ENCODE measurements at places on chromosomes 1 and 21.

GRCh38 chr1:117814856-117815797 lies 114.3 kb downstream of the GDAP2 start:
- DNase-seq: no peak

GRCh38 chr1:50967416-50968157 lies 2.5 kb upstream of the CDKN2C start:
- no peak for DNase-seq

- DNase-seq: no peak
Measured at GRCh38 chr1:211237579-211237978, 21.6 kb upstream of the RCOR3 start.

- no peak for DNase-seq
Measured at GRCh38 chr1:238177960-238178645, 287.4 kb upstream of the ZP4 start.

GRCh38 chr1:14698314-14698713 lies 99.8 kb downstream of the KAZN start:
- no peak for DNase-seq

GRCh38 chr1:107474877-107475612 lies 334.2 kb downstream of the NTNG1 start:
- no peak for DNase-seq

DNA sequence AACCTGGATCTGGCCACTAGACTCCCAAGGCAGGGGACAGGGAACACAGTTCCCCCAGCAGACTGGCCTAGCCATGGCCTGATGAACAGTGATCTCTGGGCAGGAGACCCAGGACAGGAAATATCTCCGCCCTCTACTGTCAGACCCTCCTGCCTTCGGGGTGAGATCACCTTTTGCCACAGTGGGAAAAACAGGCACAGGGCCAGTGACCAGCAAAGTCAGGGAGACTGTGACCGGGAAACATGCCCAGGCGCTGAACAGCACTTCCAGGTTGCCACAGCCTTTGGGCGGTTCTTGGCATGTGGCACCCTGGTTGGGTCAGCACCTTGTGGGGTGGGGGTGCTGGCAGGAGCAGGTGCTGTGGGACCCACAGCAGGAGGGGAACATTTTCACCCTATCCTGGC lies 8.9 kb upstream of the ZNF669 start:
- no peak for DNase-seq

DNA sequence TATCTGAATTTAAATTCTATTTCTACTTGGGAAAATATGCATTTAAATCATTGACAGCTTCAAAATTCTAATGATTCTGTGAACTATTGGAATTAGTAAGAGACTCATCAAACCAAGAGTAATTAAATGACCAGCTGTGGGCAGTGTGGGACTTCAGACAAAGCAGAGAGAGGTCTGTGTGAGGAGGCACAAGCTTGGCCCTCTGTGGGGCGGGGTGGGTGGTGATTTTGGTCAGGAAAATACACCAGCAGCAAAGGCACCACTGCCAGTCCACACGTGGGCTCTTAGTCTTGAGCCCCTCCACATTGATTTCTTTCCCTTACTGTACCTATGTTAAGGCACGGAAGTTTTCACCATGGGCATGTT lies 39.2 kb upstream of the RAB4A start:
- no peak for DNase-seq

DNA sequence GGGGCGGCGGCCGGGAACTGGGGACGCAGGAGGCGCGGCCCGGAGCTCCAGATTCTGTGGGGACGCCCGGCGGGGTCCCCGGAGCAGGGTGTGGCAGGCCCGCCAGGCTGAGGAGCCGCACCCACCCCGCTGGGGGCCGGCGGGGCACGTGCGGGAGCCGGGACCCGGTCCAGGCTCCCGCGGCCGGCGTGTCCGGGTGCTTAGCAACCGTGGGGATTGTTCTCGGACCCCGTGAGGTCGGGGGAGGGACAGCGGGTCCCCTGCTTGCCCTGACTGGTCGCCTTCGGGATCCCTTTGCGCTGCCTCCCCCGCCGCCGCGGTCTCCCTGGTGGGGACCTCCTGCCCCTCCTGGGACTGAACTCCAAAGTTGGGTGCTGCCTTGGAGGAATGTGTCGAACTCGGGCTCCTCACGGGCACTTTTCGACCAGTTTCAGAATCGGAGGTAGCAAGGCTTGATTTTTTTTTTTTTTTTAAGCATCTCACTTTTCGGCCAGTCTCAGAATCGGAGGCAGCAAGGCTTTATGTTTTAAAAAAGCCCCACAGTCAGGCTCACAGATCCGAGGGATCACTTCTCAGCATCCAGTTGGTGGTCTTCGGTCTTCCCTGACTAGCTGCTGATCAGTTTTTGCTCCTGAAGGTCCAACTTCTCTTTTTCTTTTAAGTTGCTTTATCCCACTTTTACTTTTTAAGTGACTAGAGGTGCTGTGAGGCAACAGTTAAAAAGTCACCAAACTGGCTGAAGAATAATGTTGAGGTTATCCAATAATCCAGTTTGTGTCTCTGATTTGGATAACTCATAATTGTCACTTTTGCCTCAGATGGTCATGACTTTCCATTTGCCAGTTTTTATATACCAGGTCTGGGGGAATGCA lies 648 bp downstream of the FAM76A start:
- no peak for DNase-seq

DNA sequence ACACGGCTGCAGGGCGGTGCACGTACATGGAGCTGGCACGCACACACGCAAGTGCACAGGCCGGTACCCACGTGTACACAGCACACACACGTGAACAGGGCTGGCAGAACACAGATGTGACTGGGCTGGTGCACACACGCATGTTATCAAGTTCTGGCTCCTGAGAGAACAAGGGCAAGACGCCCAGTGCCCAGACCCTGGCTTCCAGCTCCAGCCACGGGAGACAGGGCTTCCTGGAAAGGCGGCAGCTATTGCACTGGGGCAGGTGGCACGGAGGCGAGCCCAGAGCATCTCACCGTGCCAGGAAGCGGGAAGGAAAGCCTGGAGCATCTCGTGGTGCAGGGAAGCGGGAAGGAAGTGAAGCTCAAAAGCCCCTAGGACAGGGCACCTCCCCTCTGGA lies 5.9 kb downstream of the SDF4 start:
- DNase-seq: no peak

- no peak for DNase-seq
Measured at GRCh38 chr21:33029975-33030461, 4.3 kb downstream of the OLIG2 start.

- no peak for DNase-seq
Measured at GRCh38 chr1:30771005-30771404, 13.4 kb upstream of the LAPTM5 start.

- DNase-seq: no peak
Measured at GRCh38 chr1:173356191-173356762, 120.9 kb upstream of the PRDX6 start.

DNA sequence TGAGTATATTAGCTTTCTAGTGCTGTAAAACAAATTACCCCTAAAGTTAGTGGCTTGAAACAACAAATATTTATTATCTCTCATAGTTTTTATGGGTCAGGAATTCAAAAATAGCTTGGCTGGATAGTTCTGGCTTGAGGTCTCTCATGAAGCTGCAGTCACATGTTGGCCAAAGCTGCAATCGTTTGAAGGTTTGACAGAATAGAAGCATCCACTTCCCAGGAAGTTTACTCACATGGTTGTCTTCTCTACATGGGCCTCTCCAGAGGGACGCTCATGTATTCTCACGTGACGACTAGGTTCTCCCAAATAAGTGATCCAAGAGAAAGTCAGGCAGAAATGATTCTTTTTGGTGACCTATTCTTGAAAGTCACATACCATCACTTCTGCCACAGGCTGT lies 99.1 kb downstream of the NIBAN1 start:
- no peak for DNase-seq

DNA sequence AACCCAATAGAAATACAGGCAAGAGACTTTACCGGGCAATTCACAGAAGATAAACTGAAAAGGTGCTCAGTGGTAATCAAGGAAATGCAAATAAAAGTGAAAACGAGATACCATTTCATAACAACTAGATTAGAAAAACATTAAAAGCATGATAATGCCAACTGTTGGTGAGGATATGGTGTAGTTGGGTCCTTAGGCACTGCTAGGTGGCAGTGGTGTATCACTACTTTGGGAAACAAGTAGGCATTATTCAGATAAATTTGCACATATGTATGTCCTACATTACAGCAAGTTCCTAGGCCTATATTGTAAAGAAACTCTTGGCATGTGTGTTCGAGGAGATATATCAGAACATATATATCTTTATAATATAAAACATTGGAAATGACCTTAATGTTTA lies 31.0 kb downstream of the AZIN2 start:
- no peak for DNase-seq

DNA sequence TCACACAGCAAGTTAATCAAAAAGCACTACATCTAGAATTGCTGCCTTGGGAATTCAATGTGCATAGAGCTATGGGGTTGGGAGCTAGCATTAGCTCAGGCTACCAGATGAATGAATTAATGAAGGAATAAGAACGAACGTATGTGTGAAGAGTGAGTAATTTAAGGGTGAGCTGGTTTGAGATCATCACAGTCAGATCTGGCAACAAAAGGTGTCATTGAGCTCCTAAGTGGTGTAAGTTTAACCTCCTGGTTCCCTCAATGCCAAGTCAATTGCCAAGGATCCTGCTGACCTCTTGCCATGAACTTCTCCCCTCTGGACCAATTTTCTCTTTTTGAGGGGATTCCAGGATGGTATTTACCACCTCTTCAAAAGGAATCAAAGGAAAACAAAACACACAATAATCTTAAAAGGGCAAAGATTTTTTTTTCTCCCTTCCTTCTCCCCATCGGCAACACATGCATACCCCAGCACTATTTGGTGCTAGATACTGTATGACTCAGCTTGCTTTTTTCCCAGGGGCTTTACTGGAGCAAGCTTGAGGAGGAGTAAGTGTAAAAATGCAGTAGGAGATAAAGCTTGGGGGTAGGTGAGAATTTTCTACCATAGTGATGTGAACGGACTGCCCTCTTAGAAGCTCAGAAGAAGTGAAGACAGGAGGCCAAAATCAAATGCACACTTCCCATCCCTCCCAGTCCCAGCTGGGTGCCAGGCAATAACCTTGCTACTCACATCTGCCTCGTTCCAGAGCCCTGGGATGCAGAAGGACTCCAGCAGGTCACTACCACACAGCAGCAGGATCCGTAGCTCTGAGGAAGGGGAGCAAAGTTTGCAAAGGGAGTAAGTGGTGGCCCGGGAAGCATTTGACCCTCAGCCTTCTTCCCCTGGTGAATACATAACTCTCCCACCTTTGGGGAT lies 92.0 kb downstream of the LAMC2 start:
- no peak for DNase-seq

- DNase-seq: no peak
Measured at GRCh38 chr1:153343811-153344717, 4.6 kb downstream of the PGLYRP4 start.

DNA sequence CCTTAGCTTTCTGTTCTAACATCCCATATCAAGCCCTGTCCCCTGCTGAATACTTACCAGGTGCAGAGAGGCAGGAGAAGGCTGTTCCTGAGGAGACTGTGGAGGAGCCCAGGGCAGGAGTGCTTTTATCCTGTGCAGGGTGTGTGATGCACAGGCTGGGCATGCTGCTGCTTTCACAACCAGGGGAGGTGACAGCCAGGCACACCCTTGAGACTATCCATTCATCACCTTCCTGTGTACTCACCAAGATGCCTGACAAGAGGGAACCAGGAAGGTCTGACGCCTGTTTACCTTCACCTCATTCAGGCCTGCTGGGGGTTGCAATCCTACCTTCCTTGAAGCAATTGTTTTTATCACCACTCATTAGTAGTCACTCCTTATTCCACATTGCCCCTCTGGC lies at the start of gene LCE3E:
Gene LCE3E (minus strand): TSS at position 100 of the 400 bp plus-strand sequence. CDS start 572 bp downstream, outside the sequence.
- DNase-seq: no peak

- no peak for DNase-seq
Measured at GRCh38 chr1:230896779-230897178, 28.5 kb upstream of the C1orf198 start.

DNA sequence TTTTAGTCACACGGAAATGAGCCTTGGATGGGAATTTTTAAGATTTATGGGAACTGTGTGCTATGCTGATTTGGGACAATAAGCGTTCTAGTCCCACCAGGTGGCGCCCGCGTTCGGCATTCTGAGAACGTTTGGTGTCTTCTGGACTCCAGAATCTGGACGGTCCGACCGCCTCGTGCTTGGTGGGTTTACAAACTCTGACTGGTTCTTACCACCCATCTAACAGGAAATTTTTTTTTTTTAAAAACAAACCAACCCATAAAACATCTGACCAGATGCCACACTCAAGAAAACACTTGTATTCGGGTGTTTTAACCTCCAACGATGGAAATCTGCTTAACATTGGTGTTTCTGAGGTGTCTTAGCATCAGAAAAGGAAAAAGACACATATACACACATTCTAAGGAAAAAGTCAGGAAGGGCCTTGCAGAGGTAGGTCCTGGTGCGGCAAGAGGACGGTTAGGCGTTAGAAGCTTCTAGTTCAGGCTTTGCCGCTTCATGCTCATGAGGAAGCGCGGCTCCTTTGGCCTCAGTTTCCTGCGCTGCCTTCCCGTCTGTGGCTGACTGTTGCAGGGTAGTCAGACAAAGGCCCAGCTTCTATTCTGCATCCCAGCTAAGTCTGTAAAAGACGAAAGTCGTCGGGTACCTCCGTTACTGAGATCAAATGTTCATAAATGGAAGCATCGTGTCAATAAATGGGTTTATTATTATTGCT lies 814 bp upstream of the DYRK3 start:
- peak; percentile 75 for DNase-seq

DNA sequence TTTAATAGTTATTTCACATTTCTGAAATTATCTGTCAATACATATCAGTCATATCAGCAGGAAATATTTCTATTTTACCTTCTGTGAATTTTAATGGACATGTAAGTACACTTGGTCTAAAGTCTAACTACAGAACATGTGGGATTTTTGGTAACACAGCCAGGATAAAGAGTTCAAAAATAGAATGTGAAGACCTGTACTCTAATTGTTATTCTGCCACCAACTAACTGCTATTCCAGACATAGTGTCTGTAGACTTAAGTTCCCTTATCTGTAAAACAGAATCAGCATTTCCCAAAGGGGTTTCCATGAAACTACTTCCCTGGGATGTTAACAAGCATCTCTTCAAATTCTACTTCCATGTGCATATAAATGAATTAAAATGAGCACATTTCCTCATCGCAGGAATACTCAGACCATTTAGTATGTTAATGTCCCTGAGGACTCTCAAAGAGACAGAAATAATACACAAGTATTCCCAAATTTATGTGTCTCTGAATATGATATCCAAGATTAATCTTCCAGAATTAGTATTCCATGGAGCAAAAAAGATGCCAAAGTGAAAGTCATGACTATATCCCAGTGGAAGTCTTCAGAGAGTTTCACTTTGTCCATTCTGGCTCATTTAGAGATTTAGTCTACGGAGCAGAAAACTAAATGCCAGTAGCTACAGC lies 325.6 kb downstream of the NEGR1 start:
- DNase-seq: no peak

DNA sequence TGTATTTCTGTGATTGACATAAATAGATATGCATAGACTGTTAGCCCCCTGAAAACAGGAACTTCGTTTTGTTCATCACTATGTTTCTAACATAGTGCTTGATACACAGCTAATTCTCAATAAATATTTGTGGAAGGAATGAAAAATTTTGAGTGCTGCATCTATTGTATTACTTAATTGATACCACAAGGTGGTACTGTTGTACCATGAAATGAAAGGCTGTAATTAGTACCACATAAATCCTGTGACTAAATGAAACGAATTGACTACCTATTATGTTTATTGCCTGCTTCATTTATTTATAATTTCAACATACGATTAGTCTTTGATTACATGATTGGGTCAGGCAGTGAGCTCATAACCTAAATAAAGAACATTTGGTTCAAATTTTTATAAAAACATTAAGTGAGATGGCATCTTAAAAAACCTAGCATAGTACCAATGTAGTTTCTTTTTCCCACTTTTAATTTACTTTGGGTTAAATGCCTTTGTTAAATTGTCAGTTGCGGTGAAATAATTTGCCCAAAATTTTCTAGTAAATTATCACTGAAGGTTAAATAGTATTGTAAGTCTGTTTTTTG lies 15.0 kb upstream of the TGFB2 start:
- DNase-seq: no peak
